A549 (cell line): ENCODE measurements at places on chromosomes 1 and 21. TPM values are rescaled to one million over a fixed set of nuclear protein-coding genes. Genes with fewer than 3 reads are reported as not detected.

DNA sequence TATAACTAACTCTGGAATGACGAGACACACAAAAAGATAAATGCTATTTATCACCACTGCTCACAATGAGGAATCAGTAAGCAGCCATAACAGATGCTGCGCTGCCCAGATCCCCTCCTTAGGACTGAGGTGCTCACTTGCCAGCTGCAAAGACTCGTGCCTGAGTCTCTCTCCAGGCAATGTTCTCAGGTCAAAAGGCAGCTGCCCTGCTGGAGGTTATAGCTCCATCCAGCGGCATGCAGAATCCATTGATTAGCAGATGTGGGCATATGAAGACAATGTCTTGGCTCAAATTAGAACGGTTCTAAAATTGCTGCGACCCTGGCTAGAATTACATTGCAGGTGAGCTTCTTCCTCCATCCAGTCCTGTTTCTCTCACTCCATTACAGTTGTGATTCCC, 328.2 kb upstream of the CHRM3 start:
- no peak for DNase-seq

- no peak for DNase-seq
These were observed 150.8 kb downstream of the ETS2 start for GRCh38 chr21:38956521-38956855.

GRCh38 chr1:197659171-197659570, 116.1 kb downstream of the DENND1B start:
- DNase-seq: no peak

DNA sequence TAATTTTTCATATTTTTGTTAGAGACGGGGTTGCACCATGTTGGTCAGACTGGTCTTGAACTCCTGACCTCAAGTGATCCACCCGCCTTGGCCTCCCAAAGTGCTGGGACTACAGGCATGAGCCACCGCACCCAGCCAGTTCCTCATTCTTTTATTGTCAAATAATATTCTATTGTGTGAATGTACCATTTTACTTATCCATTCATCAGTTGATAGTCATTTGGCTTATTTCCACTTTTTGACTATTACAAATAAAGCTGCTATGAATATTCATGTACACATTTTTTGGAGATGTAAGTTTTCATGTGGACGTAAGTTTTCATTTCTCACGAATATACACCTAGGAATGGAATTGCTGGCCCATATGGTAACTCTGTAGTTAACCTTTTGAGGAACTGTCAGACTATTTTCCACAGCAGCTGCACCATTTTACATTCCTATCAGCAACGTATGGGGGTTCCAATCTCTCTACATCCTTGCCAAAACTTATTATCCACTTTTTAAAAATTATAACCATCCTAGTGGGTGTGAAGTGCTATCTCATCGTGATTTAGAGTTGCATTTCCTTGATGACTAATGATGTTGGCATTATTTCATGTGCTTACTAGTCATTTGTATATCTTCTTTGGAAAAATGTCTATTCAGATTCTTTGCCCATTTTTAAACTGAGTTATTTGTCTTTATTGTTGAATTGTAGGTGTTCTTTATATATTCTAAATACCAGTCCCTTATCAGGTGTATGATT, 12.7 kb downstream of the PACC1 start:
- DNase-seq: no peak

DNA sequence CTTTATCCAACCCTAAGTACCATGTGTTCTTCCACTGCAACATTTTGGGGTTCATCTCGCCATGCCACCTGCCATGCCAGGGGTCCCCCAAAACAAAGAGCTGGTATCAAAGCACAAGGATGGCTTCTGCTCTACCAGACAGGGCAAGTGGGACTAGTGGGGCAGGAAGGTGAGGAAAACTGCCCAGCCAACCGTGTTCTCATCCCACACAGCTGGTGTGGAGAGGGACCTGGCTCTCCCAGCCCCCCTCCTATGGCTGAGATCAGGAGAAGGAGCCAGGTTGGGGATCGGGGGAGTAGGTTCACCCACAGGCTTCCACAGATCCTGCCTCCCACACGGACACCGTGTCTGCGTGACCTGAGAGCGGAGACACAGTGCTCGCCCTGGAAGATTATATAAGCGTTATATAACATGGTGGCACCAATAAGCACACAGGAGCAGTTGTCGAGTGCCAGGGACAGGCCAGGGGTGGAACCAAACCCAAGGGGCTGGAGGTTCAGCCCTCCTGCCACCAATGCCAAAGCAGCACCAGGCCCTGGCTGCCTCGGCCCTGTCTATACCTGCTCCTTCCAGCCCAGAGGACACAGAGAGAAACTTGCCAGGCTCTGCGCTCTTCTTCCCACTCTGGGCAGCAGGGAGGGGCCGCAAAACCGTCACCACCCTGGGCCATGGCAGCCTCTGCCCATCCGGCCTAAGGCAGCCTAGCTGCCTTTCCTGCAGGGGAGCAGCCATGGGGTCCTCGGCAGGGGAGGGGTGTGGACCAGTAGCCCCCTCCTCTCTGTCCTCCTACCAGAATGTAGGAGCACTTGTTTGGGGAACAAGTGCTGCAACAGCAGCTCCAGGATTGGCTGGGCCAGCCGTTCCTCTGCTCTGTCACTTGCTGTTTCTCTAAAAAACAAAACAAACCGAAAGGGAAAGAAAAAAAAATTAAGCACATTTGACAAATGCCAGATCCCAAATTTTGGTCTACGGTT, 43.5 kb downstream of the CD34 start:
- DNase-seq: no peak

GRCh38 chr1:54460351-54460750, 54.2 kb upstream of the SSBP3 start:
- no peak for DNase-seq

GRCh38 chr1:208997726-208998312, 585.7 kb upstream of the CAMK1G start:
- peak; percentile 11 for DNase-seq

DNA sequence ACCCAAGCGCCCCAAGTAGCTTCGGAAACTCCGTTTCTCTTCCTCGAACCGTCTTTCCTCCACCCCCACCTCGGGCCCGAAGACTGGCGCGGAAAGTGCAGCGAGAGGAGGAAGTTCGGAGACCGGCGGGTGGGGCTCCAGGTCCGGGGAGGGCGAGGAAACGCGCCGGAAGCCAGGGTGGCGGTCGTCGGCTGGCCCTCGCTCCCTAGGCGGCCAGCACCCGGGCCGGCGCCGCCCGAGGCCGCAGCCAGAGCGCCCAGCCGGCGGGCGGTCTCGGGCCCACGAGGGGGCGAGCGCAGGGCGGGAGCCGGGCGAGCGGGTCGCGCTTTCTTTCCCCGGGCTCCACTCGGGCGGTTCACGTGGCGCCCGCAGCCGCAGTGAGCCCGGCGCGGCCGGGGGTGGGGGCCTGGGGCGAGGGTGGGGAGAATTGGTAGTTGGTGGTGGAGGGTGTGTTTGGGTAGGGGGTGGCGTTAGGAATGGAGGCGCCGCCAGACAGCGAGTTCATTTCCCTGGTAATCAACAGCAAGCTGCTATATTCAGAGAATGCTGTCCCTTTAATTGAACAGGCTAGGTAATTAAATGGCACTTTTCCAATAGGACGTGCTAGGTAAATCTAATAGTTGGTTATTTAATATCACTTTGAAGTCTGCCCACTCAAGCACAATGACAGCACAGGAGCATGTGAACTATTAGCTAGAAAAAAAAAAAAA, 6.7 kb downstream of the LMO4 start:
- no peak for DNase-seq

DNA sequence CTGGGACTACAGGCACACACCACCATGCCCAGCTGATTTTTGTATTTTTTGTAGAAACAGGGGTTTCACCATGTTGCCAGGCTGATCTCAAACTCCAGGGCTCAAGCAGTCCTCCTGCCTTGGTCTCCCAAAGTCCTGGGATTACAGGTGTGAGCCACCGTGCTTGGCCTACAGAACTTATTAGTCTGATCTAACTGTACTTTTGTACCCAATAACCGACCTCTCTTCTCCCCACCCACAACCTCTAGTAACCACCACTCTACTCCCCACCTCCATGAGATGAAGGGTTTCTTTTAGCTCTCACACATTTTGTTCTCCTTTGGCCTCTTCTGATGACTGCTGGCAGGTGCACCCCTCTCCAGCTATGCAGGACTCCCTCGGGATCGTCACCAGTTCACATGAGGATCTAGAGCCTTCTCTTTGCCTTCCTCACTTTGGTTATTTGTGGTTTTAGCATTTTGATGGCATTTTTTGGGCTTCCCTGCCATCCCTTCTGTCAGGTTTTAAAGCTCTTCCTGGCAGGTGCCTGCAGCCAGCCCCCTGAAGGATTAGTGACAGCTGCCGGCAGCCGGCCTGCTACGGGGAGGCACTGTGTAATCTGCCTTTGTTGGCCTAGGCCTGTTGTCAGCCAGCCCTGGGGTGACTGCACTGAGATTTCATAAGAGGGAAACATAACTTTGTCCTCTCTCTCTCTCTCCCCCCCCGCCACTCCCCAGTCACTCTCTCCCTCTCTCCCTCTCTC, 99.8 kb upstream of the ATP1A1 start:
- DNase-seq: no peak

- no peak for DNase-seq
These were observed 5.1 kb upstream of the TMCO4 start for GRCh38 chr1:19804831-19805251.

DNA sequence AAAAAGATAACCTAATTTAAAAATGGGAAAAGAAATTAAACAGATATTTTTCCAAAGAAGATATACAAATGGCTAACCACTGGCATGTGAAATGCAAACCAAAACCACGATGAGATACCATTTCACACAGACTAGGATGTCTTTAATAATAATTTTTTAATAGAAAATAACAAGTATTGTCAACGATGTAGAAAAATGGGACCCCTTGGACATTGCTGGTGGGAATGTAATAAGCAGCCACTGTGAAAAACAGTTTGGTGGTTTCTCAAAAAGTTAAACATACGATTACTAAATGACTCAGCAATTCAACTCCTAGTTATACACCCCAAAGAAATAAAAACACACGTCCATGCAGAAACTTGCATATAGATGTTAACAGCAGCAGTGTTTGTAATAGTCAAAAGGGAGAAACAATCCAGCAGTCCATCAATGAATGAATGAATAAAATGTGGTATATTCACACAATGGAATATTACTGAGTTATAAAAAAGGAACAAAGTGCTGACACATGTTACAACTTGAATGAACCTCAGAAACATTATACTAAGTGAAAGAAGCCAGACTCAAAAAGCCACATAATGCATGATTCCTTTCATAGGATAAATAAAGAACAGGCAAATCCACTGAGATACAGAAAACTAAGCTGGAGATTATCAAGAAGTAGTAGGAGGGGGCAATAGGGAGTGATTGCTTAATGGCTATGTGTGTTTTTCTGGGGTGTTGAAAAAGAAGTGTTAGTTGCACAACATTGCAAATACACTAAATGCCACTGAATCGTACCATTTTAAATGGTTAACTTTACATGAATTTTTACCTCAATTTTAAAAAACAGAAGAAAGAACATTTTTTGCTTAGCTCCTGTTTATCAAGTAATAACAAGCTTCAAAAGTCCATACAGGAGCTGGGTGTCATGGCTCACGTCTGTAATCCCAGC, 4.1 kb downstream of the PPT1 start:
- DNase-seq: no peak

- DNase-seq: no peak
These were observed at the start of gene PDE9A for GRCh38 chr21:42653231-42654061. Gene PDE9A (plus strand): TSS chr21:42653621. CDS start chr21:42653815, 194 bp downstream.

DNA sequence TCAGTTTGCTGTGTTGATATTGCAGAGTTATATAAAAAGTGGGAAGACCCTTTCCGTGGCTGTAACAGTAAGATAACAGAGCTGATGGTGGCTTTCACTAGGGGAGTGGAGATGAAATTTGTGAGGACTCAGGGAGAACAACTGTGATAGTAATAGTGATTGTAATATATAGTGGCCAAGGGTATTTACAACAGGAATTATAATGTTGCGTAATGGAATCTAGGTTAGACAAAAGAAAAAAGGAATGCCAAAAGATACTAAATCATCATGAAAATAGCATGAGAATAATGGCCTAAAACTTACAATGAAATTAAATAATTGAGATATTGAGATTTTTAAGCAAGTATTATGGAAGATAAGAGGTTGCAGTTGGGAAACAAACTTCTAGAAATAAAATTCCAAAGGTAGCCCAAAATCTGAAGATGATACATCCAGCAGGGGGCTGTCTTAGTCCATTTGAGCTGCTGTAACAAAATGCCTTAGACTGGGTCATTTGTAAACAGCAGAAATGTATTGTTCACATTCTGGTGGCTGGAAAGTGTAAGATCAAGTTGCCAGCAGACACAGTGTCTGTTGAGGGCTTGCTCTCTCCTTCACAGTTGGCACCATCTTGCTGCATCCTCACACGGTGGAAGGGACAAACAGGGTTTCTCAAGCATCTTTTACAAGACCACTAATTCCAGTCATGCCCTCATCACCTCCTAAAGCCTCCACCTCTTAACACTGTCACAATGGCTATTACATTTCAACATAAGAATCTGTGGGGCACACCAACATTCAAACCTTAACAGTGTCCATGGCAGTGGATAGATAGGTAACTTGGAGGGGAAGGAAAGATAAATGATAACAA, 711.2 kb downstream of the MRPL39 start:
- no peak for DNase-seq

GRCh38 chr1:244254467-244254866, 197.2 kb downstream of the ADSS2 start:
- DNase-seq: no peak

TNFRSF25 gene
- polyA plus RNA-seq: 3.0 to 4.5 TPM (median 3.4 TPM) in 3 replicates

DNA sequence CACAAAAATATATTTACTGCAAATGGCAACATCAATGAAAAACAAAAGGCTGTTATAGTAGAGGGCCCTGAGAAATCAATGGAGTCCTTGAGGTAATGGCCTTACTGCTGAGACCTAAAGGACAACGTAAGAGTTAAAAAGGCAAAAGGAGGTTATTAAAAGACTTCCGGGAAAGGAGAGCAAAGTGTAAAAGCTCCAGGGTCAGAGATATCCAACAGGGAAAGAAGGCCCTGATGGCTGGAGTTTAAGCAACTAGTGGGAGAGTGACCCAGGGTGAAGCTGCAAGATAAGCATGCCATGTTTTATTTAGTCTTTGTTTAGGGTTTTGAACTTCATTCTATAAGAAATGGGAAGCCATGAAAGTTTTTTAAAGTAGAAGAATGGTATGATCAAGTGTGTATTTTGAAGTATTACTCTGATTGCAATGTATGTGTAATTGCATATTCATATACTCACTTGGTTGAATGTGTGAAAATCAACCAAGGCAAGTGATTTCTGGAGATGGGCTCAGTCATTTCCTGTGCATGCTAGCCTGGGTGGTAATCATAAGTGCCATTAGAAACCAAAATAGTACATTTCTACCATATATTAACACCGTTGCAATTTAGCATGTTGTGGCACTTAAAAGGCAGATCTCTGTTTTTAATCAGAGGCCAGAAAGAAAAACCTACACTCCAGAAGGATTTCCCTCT, 5.3 kb upstream of the DPYD start:
- DNase-seq: no peak

GRCh38 chr21:43758111-43758641, 17.9 kb downstream of the CSTB start:
- DNase-seq: no peak

GRCh38 chr1:243731974-243732625, 117.9 kb downstream of the AKT3 start:
- DNase-seq: no peak

SPRR2F gene
- not detected in 3 replicates for polyA plus RNA-seq
